ENCODE measurements at places on chromosomes 7 and 10.

- DNase-seq = no peak
Observed at GRCh38 chr7:63104666-63105065, 894.0 kb upstream of the ZNF722 start.

DNA sequence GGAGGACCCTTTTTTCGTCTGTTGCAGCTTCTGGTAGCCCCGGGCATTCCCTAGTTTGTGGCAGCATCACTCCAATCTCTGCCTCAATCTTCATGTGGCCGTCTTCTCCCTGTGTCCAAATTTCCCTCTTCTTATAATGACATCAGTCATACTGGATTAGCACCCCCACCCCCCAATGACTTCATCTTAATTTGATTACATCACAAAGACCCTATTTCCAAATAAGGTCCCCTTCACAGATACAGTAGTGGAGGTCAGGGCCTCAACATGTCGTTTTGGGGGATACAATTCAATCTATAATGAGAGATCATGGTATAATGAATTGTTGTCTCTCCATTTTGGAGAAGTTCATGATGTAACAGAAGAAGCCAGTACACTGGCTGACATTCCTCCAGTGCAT lies 28.1 kb upstream of the EZH2 start:
- DNase-seq = no peak

GRCh38 chr7:5514440-5515035 lies 90.9 kb upstream of the TNRC18 start:
- DNase-seq = no peak

DNA sequence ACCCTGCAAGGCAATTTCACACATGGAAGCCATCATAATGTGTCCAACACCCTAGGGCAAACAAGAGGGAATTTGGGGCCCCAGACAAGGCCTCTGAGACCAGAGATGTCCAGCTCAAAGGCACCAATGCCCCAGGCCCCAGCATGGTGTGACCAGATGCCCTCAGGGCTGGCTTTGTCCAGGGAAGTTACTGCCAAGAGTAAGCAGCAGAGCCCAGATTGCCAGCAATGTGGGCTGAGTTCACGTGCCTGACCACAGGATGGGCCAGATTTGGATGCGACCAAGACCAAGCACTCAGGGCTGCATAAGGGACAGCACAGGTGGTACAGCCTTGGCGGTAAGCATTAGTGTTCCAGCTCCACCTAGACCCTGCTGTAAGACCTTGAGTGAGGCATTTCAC lies 12.7 kb downstream of the MYOF start:
- DNase-seq = no peak

- DNase-seq = no peak
Observed at GRCh38 chr7:110621289-110621688, 469.6 kb upstream of the LRRN3 start.

GRCh38 chr7:115346685-115347084 lies 424.8 kb downstream of the MDFIC start:
- DNase-seq = no peak

GRCh38 chr7:40437498-40437897 lies 302.7 kb downstream of the SUGCT start:
- DNase-seq = no peak
